Activated T-helper 1 cell treated with anti-CD3 and anti-CD28 coated beads, Interleukin-2, amount 50 U/mL, for 16 hours (primary cell): ENCODE measurements at places on chromosomes 7 and 10.

GRCh38 chr10:122560279-122560804 lies at the start of gene DMBT1:
Gene DMBT1, plus strand, starts transcription at chr10:122560754. Its CDS starts 17 bp downstream, at chr10:122560771.
- DNase-seq, result no peak

DNA sequence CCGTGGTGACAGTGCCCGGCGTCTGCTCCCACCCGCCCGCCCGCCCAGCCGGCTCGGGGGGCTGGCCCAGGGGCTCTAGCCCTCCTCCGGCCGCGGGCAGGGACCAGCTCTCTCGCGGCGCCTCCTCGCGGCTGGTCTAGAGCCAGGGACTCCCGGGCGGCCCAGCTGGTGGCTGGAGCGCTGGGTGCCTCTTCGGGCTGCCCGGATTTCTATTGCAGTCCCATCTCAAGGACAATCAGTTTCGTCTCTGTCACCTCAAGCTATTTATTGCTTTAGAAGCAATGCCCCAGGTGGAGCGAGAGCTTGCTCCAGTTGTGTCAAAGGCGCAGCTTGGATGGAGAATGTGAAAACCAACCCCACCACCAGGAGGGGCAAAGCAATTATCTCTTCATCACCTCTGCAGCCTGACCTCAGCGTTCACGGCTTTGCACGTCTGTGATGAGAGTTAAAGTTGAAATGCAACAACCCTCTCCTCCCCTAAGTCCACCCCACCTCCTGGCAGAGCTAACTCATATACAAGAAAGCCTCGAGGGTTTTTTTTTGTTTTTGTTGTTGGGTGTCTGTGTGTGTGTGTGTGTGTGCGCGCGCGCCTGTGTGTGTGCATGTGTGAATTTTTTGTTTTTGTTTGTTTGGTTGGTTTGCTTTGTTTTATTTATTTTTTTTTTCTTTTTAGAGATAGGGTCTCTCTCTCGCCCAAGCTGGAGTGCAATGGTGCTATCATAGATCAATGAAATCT lies at the start of gene ITGA8:
TSS of gene ITGA8 (minus strand) at position 24 of the 736 bp plus-strand sequence. CDS start 151 bp downstream, outside the sequence.
- DNase-seq, result no peak

- DNase-seq, result no peak
These were observed 47.9 kb upstream of the FOXK1 start for GRCh38 chr7:4634166-4634565.

DNA sequence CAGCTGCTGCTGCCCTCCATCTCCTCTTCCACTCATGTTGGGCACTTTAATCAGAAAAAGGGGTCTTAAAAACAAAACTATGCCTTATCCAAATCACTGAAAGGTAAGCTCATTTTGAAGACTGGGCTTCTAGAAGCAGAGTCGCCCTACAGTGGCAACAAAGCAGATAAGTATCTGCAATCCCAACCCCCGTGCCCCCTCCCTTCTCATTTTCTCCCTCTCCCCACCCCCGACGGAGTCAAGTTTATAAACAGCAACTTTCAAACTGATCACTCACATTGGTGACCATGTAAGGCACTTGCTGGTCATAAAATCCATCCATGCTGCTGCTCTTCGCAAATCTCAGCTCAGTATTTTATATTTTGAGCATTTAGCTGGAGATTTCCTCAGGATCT lies 738 bp downstream of the ETV1 start:
- no peak for DNase-seq

DNA sequence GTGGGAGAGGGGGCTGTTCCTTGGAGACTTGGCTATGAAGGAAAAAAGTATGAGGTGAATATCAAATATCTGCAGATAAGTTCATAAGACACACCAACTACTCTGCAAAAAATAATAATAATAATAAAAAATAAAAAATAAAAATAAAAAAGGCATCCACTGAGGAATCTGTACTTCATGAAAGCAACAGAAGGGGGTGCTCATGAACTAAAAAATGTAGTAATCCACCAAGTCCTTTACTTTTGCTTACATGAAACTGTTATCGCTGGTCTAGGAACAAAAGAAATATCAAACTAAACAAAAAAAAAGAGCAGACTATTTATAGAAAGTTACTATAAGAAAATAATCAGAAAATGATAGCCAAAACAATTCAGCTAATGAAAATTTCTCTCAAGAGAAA lies 579.0 kb downstream of the PHTF2 start:
- no peak for DNase-seq

DNA sequence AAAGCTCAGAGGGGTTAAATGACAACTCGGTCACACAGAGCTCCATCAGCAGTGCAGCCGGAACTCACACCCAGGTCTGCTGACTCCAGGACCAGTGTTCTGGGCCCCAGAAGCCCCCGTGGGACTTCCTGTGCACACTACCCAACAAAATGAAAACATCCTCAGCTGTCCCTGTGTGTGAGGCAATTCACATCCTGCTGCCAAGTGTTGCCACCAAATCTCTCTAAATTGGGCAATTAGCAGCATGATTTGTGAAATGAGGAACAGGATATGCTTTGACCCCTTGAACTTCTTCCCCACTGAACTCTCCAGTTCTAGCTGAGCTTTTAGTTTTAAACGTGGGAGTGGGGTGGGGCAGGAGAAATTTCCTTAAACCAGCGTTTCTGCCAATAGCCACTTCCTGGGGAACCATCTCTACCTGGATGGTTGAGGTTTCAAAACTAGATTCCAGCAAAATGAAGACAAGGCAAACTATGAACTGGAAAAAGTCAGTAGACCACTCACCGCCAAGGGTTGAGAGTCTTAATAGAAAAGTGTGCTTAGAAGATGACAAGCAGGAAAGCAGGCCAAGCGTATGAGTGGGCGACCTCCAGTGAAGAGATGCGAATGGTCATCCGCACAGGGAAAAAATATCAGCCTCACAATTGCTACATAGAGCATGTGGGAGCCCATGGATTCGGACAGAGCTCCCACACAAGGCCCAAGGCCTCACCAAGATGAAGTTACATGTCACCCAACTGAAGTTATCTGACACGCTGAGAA lies 51.9 kb upstream of the CHST15 start:
- no peak for DNase-seq

- no peak for DNase-seq
These were observed 10.9 kb upstream of the BHLHA15 start for GRCh38 chr7:98200364-98200763.

GRCh38 chr10:67804395-67804678 lies 33.7 kb downstream of the DNAJC12 start:
- DNase-seq, result no peak

GRCh38 chr10:21950566-21950965 lies 53.0 kb downstream of the DNAJC1 start:
- DNase-seq, result no peak

DNA sequence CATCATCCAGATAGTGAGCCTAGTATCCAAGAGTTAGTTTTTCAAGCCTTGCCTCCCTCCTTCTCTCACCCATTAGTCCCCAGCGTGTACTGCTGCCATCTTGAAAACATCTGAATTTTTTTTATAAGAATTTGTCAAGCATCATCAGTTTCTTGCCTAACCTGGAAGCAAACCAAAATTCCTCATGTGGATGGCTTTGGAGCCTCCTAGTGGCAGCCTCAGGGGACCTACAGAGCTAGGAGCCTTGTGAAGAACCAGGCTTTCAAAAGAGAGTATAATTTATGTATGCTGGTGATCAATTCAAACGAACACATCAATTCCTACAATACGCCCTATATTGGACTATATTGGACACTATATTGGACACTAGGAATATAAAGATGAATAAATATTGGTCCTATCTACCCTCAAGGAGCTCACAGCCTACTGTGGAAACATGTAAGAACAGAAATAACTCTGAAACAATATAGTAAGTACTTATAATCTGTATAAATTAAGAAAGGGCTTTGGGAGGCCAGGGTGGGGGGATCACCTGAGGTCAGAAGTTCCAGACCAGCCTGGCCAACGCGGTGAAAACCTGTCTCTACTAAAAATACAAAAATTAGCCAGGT lies 63.4 kb downstream of the HPSE2 start:
- no peak for DNase-seq

DNA sequence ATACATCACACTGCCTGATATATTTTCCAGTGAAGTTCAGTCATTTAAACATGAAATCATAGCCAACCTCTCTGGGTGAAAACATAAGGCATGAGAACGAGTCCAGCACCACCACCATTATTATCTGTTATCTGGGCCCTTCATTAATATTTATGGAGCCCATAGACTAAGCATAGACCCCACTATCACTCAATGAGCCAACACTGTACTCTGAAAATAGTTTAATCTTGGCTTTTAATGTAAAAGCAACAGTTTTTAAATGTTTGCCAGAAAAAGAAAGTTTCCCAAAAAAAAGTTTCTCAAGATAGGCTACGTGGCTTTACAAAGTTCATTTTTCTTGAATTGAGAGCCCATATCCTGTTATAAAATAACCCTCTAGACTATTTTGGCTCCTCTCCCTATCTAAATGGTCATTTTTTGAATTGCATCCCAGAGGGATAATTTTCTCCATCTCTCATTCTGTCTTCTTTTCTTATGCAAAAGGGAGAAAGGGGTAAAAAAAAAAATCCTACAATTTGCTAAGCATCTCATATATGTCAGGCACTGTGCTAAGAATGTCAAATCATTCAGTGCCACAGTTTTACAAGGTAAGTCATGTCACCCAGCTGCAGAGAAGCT lies 66.1 kb downstream of the FZD1 start:
- no peak for DNase-seq

DNA sequence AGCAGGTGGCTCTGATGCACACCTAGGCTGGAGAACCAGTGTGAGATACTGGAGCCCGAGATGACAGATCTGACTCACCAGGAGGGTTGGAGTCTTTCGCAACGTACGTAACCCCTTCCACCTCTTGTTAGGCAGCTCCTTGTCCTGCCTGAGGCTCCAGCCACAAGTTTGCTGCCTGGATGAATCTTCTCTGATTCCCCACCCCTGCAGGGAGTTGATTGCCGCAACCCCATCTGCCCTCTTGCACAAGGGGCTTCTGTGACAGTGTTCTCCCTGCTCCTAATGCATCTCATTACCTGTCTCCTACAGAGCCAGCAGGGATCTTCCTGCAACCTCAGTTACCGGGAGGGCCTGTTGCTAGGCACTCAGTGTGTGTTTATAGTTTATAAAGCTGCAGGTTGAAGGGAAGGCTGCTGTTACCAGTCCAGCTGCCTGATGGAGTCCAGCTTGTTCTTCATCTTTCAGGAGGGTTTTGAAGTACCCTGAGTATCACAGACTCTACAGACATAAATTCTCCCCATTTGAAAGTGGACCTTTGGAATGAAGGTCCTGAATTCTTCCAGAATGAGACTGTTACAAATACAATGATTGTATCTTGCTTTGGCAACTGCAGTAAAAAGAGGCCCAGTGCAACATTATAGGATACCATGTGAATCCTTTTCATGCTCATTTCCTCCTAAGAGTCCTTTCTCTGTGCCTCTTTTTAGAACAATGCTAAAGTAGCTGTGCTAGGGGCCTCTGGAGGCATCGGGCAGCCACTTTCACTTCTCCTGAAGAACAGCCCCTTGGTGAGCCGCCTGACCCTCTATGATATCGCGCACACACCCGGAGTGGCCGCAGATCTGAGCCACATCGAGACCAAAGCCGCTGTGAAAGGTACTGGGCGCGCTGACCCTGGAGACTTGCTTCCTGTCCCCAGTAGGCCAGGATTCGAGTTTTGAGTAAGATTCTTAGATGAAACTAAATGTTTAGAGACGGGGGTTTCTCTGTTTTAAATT lies 6.5 kb downstream of the MDH2 start:
- DNase-seq, result no peak

DNA sequence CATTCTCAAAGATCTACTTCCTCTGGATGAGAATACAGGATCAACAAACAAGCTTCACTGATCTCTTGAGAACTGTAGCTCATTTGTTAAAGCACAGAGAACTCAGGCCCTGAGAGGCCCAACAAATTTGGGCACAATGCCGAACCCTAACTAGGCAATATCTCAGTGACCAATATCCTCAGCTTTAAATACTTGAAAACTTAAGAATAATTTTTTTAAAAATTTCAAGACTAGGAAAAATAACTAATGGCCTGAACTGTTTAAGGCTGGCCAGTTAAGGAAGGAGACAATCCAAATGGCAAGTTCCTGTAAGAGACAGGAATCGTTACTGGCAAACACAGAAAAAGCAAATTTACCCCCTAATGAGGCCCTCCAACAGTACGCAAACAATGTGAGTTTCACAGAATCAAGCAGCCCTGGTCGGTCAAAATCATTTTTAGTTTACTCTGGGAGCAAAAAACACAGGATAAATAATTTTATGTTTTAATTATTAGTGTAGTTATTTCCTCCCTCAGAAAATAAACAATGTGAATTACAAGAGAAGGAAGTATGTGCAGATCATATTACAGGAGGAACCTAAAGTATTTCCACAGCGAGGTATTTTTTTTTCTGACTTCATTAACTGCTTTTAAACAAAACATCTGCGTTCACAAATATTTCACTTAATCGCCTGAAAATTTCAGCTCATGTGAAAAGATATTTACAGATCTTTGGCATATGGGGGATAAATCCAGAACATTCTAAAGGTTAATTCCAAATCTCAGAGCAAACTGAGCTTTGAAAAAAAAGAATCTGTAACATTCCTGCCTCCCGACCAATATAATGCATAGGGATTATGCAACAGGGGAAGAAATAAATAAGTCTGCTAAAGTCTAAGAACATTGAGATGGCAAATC lies 39.5 kb downstream of the NT5C2 start:
- DNase-seq, result no peak

DNA sequence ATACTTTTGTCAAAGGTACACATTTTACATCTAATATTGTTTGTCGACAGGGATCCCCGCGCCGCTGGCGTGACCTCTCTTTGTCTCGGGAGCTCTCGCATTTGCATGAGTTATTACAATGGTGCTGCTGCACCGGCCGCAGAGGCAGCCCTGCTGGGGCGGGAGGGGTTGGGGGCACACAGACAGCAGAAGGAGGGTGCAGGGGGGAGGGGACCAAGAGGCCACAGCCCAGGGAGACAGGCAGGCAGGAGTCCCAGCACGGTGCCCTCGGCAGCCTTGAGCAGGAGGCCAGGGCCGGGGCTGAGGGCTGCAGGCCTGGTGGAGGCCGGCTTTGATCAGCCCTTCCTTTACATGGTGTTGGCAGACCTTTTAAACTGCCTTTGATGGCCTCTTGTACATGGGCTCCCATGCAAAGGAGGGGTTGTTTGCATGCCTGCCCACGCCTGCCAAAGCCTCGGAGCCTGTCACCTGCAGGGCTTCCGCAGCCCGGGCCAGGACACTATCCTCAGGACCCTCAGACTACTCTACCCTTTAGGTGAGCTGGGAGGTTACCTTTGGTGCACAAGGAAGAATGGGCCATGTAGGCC lies 95.5 kb downstream of the EBF3 start:
- DNase-seq, result no peak

DNA sequence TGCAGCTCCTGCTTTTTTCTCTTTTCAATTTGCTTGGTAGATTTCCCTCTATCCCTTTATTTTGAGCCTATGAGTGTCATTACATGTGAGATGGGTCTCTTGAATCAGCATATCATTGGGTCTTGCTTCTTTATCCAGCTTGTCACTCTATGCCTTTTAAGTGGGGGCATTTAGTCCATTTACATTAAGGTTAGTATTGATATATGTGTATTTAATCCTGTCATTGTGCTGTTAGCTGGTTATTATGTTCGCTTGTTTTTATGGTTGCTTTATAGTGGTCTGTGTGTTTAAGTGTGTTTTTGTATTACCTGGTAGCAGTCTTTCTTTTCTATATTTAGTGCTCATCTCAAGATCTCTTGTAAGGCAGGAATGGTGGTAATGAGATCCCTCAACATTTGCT lies 17.0 kb downstream of the GIMAP7 start:
- DNase-seq, result no peak

- no peak for DNase-seq
These were observed 28.9 kb downstream of the AOC1 start for GRCh38 chr7:150881189-150881588.

- DNase-seq, result no peak
These were observed 58.4 kb downstream of the DNAJB6 start for GRCh38 chr7:157395206-157395605.
